ENCODE measurements at places on chromosomes 11 and 22. TPM values are rescaled to one million over a fixed set of nuclear protein-coding genes. Genes with fewer than 3 reads are reported as not detected.

GRCh38 chr11:73856031-73856567, 20.5 kb downstream of the COA4 start:
- no peak for DNase-seq

DNA sequence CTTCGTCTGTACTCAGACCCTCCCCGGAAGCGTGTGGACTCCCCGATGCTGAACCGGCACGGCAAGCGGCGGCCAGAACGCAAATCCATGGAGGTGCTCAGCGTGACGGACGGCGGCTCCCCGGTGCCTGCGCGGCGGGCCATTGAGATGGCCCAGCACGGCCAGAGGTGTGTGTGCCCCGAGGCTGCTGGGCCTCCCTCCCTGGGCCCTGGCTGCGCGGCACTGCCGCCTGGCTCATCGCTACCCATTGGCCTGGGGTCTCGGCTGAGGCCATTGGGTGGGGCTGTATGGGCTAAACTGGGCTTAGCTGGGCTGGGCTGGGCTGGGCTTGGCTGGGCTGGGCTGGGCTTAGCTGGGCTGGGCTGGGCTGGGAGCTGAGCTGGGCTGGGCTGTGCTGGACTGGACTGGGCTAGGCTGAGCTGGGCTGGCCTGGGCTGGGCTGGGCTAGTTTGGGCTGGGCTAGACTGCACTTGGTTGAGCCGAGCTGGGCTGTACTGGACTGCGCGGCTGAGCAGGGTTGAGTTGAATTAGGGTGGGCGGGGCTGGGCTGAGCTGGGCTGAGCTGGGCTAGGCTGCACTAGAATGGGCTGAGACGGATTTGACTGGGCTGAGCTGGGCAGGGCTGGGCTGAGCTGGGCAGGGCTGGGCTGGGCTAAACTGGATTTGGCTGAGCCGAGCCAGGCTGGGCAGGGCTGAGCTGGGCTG, 40.7 kb downstream of the MOB2 start:
- no peak for DNase-seq

- DNase-seq: no peak
Measured at GRCh38 chr22:45511847-45512261, 9.2 kb downstream of the FBLN1 start.

DNA sequence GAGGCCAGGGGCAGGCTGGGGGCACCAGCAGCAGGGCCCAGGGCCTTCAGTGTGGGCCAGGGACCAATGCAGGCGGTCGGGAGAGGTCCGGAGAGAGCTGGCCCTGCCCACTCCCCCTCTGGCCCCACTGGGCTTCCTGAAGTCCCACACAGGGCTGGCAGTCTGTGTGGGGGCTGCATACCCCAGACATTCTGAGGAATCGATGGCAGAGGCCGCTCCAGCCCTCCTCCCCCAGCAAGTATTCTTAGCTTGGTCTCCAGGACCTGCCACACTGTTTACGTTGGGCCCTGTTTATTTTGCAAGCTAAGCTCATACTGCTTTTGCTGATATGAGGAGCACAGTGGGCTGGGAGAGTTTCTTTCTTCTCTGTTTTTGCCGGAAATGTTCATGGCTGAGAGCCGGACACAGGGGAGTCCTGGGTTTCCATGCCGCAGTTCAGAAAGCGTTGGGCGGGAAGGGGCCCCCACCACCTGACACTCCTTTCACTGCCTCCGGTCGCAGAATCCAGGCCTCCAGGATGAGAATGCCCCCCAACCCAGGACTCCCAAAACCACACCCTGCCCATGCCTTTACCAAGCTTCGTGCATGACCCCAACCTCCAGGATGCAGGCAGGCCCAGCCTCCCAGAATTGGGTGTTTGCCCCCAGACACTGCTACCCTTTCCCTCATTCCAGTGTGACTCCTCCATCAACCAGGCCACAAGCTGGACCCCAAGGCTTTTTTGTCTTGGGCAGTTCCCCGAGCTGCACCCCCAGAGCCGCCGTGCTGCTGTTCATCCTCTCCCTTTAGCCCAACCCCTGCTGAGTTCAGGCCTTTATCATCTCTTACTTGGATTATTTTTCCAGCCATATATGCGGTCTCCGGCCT, 81.8 kb upstream of the KCNQ1OT1 start:
- DNase-seq: no peak

DNA sequence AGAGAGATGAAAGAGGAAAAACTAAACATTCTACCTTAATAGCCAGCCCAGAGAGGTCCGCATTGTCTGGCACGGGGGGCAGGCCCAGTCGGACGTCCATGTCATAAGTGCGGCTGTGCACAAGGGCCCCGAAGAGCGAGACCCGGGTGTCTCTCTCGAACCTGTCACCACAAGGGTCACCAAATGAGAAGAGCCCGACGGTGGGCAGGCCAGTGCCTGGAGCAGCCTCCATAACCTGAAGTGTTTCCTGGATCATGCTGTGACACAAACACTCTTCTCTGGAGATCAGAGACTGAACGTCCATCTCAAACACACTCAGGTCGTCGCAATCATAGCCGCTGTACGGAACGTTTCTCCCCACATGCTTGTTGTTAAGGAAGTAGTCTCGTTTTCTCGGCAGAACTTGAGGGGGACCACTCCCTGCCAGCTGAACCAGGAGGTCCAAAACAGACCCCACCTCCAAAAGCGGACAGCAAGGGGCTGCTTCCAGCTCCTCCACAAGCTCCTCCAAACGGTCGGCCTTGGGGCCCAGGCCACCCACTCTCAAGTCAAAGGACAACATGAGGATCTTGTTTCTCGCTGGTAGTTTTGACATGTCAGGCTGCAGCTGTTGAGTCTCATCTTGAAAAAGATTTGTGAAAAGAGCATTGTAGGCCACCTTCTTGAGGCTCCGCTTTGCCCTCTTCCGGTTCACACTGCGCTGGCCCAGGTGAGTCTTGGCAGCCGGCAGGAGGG, 971 bp downstream of the TUBGCP6 start:
- no peak for DNase-seq

- DNase-seq: no peak
Measured at GRCh38 chr11:16403851-16404250, 47.5 kb upstream of the SOX6 start.

DNA sequence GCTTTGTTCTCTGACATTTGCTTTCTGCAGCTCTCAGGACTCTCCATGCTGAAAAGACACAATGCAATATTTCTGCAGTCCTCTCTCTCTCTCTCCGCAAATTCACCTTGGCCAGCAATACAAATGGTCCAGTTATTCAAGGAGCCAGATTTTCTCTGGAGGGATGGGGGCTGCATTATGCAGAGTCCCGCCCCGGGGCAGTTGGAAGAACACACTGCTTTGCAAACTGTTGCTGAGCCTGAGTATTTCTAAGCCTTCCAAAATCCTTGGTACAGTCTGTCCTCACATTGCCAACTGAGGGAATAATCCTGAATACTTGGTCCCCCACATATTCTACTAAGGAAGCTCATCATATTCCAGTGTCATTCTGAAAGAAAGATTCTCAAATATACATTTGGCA, 94.3 kb upstream of the ZC3H12C start:
- no peak for DNase-seq

- DNase-seq: no peak
Measured at GRCh38 chr11:112300094-112300786, 39.6 kb upstream of the PLET1 start.

The RAG1 gene
- total RNA-seq: 1.3 TPM

DNA sequence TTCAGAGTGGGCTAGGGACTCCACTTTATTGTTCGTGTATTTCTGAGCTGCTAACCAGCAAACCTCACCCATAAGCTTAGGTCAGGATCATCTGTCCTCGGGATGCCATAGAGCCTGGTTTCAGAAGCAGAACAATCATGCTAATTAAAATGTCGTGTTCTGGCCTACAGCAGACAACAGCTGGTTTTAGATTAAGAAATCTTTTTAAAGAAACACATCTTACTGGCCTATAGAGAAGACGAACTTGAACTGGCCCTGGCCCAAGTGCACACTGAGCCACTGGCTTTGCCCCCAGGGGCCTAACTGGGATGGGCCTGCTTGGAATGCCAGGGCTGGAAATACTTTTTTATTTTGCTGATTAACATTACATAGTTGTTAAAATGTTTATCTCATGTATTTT, 63.2 kb downstream of the ALX4 start:
- DNase-seq: no peak

The MPEG1 gene
- not detected for total RNA-seq

The OR56A3 gene
- total RNA-seq: not detected

DNA sequence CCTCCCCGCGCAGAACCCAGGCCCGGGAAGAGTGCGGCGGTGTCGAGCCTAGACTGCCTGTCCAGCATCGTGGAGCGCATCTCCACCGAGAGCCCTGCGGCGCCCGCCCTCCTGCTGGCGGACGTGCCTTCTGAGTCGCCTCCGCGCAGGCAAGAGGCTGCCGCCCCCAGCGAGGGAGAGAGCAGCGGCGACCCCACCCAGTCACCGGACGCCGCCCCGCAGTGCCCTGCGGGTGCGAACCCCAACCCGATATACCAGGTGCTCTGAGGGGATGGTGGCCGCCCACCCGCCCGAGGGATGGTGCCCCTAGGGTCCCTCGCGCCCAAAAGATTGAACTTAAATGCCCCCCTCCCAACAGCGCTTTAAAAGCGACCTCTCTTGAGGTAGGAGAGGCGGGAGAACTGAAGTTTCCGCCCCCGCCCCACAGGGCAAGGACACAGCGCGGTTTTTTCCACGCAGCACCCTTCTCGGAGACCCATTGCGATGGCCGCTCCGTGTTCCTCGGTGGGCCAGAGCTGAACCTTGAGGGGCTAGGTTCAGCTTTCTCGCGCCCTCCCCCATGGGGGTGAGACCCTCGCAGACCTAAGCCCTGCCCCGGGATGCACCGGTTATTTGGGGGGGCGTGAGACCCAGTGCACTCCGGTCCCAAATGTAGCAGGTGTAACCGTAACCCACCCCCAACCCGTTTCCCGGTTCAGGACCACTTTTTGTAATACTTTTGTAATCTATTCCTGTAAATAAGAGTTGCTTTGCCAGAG, 2.0 kb downstream of the MYOD1 start:
- no peak for DNase-seq

DNA sequence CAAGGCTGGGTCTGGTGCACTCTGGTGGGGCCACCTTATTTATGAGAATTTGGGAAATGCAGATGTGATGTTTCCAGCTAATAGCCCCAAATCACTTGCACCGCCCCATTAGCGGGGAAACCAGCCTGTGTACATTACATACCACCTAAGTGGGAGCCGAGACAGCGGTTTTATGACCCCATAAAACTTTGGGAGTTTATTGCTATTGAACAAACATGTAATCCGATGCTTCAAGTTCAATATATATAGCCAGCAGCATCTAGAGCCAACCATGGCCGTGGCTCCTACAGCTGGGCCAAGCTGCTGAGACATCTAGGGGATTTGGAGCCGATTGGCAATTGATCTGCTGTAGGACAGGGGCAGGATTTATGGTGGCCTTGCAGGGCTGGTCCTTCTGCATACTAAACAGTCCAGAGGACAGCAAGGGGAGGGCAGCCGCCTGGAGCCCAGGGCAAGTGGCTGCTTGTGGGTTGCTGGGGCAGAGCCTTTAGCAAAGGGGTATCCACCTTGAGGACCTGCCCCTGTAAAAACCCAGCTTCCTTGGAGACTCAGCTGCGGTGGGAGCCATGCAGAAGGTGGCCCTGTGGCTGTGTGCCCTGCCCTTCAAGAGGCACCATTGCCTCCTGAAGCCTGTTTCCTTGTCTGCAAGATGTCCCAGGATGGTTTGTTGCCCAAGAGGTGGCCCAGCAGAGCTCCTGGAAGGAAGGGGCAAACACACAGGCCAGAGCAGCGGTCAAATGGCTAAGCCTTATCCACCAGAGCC, 47.9 kb upstream of the CCDC188 start:
- no peak for DNase-seq

DNA sequence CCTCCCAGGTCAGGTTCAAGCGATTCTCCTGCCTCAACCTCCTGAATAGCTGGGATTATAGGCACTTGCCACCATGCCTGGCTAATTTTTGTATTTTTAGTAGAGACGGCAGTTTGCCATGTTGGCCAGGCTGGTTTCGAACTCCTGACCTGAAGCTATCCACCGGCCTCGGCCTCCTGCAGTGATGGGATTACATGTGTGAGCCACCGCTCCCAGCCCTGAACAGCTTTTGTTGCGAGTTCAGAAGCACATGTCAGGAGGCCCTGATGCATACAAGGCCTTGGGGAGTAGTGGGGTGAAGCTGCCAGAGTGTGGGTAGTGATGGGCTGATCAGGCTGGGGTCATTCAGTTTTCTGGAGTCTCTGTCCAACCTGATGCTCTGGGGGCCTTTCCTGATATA, 117.0 kb upstream of the C11orf87 start:
- no peak for DNase-seq

The MFRP gene
- total RNA-seq: not detected

GRCh38 chr11:69534166-69534530, 52.7 kb downstream of the LINC01488 start:
- DNase-seq: no peak

DNA sequence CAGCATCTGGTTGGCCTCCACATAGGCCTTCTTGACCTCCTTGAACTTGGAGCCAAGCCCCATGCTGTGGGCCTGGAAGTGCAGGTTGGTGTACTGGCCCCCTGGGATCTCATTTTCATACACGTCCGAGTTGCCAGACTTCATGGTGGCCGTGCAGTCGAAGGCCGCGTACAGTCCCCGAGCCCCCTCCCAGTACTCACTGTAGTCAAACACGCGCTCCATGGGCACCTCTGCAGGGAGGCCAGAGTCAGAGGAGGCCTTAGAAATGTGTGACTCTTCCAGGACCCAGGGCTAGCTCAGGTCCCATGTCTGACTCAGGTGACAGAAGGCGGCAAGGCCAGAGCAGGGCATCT, 6.7 kb upstream of the LRFN4 start:
- DNase-seq: no peak

Measured in bronchial epithelial cell (primary cell).